Stimulated activated CD8-positive, alpha-beta memory T cell treated with anti-CD3 and anti-CD28 coated beads, Interleukin-15, amount 100 ng/mL, for 1 hour (primary cell): ENCODE measurements at places on chromosomes 4 and X.

- DNase-seq: no peak
These were observed 87.7 kb upstream of the ATOH1 start for GRCh38 chr4:93740890-93741289.

DNA sequence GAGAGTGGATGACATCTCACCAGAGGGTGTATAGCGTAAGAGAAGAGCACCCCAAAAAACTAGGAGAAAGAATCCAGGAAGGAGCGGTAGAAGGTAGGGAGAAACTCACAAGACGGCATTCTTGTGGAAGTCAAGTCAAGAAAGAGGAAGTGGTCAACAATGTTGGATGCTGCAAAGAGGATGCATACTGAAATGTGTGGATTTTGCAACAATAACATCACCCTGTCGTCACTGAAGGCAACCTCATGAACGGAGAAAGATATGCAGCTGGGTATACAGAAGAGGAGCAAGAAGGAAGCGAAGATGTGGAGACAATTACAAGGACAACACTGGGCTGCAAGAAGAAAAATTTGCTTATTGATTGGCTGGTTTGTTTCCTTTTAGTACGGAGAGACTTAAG lies 11.4 kb upstream of the TAPT1 start:
- no peak for DNase-seq

DNA sequence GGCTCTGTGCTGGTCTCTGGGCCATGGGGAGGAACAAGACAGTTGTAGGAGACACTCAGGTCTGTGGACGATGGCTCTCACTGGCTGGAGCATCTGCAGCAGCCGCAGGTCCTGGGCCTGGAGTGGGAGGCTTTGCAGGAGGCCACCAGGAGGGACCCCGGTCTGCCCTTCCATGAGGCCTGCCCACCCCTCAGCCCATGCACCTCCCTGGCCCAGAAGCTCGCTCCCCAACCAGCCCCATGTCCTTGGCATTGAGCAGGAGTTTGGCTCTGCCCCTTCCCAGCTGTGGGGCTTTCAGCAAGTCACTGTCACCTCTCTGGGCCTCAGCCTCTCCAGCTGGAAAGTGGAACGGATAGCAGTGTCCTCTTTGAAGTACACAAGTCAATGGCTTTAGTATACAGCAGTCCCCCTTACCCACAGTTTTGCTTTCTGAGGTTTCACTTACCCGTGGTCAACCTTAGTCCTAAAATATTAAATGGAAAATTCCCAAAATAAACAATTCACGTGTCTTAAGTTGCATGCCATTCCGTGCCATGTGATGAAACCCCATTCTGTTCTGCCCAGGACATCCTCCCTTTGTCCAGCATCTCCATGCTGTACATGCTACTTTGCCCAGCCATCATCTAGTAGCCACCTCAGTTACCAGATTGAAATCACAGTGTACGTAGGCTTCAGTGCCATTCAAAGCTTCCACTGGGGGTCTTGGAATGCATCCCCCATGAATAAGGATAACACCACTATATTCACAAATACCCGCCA lies 104.0 kb downstream of the CPZ start:
- no peak for DNase-seq

DNA sequence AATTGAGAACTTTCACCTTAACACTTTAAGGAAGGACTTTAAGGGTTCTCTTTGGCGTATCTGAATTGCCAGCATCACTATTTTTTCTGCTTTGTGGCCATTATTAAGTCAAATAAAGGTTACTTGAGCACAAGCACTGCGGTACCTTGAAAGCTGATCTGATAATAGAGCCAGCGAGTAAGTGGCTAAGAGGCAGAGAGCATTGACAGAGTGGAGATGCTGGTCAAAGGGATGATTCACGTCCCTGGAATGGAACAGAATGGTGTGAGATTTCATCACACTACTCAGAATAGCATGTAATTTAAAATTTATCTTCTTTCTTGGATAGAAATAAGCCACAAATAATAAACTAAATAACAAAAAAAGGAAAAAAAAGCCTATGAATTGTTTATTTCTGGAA lies 57.1 kb upstream of the NPFFR2 start:
- no peak for DNase-seq

- no peak for DNase-seq
These were observed 94.2 kb downstream of the PJA1 start for GRCh38 chrX:69070949-69071650.

- DNase-seq: no peak
These were observed 128.5 kb upstream of the VEGFC start for GRCh38 chr4:176921256-176921655.

GRCh38 chr4:38928974-38929373 lies 61.4 kb downstream of the FAM114A1 start:
- DNase-seq: no peak

DNA sequence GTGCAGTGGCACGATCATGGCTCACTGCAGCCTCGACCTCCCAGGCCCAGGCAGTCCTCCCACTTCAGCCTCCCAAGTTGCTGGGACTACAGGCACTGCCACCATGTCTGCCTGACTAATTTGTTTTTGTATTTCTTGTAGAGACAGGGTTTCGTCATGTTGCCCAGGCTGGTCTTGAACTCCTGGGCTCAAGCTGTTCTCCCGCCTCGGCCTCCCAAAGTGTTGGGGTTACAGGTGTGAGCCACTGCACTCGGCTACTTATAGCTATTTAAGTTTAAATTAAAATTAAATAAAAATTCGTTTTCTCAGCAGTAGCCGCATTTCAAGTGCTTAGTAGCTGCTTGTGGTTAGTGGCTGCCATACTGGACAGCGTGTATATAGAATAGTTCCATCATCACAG lies 3.5 kb downstream of the SMAD1 start:
- no peak for DNase-seq

GRCh38 chr4:137664416-137664815 lies 132.1 kb upstream of the PCDH18 start:
- DNase-seq: no peak

DNA sequence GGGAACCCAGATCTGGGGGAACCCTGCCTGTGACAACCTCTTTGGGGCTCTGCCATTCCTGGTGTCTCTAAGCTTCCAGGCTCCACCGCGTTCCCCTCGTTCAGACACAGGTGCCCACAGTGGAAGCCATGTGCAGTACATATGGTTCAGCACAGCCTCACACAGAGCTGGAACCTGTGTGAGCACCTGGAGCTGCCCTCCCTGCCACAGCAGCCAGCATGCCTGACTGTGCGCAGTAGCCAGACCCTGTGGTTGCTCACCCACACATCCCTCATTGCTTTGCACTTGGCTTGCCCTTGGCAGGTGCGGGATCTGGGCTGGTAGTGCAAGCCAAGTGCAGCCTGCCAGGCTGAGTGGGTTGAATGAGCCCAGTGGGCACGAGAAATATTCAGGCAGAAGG lies 814.2 kb downstream of the PDHA2 start:
- no peak for DNase-seq

DNA sequence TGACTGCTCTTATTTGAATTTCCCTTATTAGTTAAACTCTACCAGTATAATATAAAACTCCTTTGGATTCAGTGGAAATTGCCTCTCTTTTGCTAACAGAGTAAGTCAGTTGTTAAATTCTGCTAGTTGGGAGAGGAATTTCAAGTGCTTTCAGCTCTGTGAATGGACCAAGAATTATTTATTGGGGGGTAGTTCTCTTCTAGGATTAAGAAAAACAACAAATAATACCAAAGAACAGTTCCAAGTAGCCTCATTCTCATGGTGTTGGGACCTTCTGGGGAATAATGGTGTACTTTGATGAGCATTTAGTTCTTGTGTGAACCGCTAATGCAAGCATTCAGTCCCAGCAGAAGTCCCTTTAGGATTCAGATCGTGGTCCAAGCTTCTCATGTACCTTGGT lies 11.6 kb downstream of the SPARCL1 start:
- no peak for DNase-seq

- no peak for DNase-seq
These were observed 326.3 kb upstream of the ZCCHC13 start for GRCh38 chrX:73977542-73978169.

DNA sequence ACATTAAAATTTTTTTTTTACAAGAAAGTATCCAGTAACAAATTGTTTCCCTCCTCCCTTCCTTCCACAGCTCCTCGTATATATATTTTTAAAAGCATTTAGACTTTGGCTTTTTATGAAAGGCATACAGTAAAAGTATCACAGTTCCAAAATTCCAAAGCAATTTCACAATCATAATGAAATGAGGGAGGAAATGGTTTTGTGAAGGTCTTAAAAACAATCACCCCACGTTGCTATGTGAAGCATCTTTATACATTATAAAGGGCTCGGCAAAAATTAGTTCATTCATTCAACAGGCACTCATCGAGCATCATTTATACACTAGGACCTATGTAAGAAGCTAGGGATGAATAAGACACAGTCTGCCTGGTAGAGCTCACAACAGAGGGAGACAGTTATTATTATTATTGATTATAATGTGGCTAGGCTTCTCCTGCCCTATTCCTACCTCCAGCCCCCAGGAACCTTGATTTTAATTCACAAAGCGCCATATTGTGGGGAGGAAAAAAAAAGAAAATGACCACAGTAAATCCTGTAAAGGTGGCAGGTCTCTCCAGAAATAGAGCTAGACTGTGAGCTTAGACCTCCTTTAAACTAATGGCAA lies 239.9 kb downstream of the MAML3 start:
- DNase-seq: no peak

DNA sequence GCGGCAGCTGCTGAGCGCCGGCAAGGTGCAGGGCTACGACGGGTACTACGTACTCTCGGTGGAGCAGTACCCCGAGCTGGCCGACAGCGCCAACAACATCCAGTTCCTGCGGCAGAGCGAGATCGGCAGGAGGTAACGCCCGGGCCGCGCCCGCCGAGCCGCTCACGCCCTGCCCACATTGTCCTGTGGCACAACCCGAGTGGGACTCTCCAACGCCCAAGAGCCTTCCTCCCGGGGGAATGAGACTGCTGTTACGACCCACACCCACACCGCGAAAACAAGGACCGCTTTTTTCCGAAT lies 117.0 kb downstream of the DCTD start:
- no peak for DNase-seq

DNA sequence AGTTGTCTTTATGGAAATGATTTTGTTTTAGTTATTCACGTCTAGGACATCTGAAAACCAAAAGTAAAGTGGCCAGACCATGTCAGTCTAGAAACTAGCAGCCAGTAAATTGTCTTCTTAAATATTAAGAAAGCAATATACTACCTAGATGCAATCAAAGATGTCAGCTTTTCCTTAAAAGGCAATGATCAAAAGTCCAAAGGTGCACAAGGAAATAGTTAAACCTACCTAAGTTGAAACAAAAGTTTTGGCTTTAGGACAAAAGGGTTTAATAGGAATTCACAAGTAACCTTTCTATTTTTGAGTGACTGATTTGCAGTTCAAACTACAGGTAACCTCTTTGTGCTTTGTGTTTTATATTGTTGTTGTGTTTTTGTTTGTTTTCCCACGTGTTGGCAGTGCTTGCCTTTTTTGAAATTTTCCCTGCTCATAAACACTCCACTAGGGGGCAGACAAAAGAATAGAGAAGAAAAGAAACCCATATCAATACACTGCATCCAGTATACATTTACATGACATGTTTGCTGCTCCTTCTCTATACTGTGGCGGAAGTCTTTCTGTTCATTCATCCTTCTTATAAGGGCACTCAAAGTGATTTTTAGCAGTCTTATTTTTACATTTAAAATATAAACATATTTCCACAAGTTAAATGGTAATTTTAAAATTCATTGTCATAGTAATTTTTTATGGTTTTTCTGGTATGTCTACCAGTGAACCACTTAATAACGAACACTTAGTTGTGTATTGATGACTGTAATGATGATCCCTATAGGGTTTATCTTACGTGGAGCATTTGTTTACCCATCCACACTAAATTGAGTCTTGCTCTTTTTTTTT lies 62.7 kb downstream of the GAB1 start:
- no peak for DNase-seq

DNA sequence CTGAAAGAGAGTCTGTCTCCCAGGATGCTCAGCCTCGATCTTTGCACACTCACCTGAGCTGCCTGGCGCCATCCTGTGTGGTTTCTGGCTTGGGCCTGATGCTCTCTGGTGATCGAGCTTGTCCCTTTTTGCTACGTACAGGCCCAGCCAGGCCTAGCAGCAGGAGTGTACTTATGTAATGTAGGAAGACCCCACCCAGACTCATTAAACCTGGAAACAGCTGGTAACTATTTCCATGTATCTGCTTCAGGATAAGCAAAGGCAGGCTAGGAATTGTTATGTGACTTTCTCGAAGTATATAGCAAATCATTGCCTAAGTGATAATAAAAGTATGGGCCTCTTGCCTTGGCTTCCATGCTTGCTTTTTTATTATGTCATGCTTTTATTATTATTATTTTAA lies 18.6 kb upstream of the ARSJ start:
- DNase-seq: no peak

DNA sequence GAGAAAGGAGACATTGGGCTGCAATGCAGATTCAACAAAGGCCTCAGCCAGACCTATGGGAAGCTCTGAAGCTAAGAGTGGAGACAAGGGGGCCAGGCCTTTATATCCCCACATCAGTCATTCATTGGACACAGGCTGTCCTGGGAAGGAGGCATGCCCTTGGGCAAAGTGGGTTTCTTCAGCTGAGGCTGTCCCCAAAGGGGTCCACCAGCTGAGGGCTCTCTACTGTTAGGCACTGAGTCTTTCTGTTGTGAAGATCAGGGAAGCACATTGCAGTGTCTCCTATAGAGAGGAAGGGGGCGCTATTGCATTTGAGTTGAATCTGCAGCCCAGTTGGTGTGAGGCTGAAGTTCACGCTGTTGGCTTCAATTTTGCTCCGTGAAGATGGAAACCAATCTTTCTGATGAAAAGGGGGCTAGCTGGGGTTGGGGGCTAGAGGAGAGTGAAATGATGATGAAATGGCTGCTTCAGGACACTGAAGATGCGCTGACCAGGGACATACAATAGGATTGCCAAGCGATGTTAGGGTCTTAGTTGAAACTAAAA lies 48.0 kb downstream of the SLC25A5 start:
- DNase-seq: no peak

DNA sequence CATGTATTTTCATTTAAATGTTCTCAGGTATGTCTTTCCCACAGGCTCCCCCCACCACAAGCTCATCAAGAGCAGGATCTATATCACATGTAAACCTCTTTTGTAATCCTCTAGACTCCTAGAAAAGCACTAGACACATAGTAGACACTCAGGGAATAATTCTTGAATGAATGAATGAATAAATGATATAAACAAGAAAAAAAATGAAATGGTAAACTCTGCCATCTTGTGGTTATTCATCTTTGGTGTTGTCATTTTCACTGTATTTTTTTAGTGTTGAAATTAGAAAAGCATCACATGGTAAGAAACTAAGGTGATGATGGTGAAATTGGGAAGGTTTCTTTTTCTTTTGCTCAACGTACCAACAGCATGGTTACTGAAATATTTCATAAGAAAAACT lies 34.2 kb upstream of the C1GALT1C1 start:
- DNase-seq: no peak

GRCh38 chr4:183721207-183722081 lies 62.4 kb downstream of the TRAPPC11 start:
- DNase-seq: peak; percentile 10

- DNase-seq: no peak
These were observed 70.7 kb upstream of the ANKRD17 start for GRCh38 chr4:73329300-73329699.

GRCh38 chrX:16870862-16871815 lies 977 bp upstream of the RBBP7 start:
- DNase-seq: no peak

- no peak for DNase-seq
These were observed 198.2 kb upstream of the CXorf66 start for GRCh38 chrX:140163371-140164159.
